ENCODE measurements at places on chromosomes 2 and 18.

DNA sequence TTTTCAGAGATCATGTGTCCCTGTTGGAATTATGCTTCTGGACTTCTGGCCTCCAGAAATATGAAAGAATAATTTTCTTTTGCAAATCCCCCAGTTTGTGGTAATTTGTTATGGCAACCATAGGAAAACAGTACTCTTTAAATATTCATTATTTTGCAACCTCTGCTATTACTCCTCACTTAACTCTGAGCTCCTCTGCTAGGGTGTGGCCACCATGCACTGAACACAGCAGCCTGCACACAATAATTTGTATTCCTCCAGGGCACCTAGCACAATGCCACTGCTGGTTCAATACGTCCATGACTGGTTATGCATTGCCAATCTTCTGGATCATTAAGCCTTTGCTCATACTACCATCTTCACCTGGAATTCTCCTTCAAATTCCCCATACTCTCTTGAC is 232.0 kb downstream of the CNTNAP5 start:
- H3K36me3 ChIP-seq, result no peaks in the 10 kb centered on the region
- DNase-seq, result no peak
- no peak overlapping the region for H3K27ac ChIP-seq
- H3K4me3 ChIP-seq, result no peak overlapping the region

GRCh38 chr2:101790857-101791256 is 93.3 kb downstream of the MAP4K4 start:
- no peak overlapping the region for H3K4me3 ChIP-seq
- H3K4me1 ChIP-seq, result peaks cover 2% of the 10 kb centered on the region
- H3K36me3 ChIP-seq, result peaks cover 24% of the 10 kb centered on the region
- no peak overlapping the region for H3K27ac ChIP-seq

DNA sequence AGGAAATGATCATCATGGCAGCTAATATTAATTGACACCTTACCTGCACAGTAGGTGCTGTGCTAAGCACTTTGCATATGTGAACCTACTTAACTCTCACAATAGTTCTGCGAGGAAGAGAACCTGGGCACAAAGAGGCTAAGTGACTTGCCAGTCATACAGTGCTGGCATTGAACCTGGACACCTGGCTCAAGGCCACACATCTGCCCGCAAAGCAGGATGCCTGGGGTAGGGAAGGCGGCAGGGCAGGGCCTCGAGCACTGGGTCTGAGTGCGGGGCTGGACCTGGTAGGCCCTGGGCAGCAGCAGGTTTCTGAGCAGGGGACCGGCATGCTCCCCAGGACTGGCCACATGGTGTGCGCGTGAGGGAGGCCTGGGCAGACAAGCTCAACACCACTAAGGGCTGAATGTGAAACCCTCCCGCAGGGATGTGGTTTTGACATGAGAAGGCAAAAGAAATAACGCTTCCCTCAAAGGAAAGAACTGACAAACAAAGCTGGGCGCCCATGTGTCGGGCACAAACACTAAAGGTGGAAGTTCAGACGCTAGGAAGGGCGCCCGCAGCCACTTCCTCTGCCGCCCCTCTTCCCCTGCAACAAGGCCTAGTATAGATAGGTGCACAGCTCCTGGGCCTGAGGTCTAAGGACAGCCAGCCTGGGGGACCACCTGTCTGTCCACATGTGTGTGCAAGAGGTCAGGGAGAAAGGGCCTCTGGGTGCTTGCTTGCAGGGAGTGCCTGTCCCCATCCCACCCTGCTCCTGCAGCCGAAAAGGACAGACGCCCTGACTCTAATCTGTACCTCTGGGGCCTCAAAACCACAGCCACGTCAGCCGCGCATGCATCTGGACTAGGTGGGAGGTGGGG is 92.5 kb downstream of the ZFP36L2 start:
- H3K4me1 ChIP-seq, result peaks cover 40% of the 10 kb centered on the region
- no peak overlapping the region for H3K4me3 ChIP-seq

DNA sequence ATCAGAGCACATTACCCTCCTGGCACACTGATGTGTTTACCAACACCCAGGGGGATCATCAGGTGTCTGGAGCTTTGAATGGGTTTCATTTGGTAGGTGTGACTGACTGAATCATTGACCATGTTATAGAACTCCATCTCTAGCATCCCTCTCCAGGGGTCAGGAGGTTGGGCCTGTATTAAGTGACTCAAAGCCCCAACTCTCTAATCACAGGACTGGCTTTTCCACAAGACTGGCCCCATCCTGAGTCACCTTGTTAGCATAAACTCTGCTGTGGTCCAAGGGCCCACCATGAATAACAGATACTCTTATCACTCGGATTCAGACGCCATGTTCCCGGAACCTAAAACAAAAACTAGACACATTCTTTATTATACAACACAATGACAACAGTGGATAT is 125.9 kb upstream of the NDUFV2 start:
- peaks cover 5% of the 10 kb centered on the region for H3K4me1 ChIP-seq
- H3K36me3 ChIP-seq, result no peaks in the 10 kb centered on the region
- DNase-seq, result no peak
- no peak overlapping the region for H3K27ac ChIP-seq

GRCh38 chr2:232611061-232611460 is 22.3 kb upstream of the EFHD1 start:
- no peaks in the 10 kb centered on the region for H3K27me3 ChIP-seq
- DNase-seq, result no peak
- no peaks in the 10 kb centered on the region for H3K4me1 ChIP-seq
- no peaks in the 10 kb centered on the region for H3K36me3 ChIP-seq
- no peak overlapping the region for H3K27ac ChIP-seq
- no peak overlapping the region for H3K4me3 ChIP-seq

DNA sequence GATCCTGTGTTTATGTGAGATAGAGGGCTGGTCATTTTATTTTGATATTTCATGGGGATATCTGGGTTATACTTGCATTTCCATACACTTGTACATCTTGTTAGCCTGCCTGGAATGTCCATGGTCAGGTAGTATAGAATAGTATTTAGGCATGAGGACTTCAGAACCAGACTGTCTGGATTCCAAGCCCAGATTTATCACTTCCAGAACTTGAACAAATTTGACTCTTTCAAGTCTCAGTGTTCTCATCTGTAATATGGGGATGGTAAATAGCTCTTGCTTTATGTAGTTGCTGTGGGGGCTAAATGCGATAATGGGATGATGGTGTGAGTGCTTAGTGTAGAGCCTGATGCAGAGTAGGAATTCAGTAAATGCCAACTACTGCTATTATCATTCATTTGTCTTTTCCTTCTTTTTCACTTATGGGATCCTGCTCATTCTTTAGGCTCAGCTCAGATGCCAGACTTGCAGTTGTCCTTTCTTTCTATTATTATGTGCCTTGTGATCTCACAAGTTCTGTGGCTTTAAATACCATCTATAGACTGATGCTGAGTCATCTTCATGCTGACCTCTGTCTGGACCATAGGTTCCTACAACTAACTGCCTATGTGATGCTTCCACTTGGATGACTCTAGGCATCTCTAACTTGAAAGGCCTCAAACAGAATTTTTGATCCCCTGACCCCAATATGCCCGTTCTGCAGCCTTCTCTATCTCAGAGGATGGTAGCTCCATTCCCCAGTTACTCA is 67.4 kb downstream of the POLE4 start:
- peaks cover 4% of the 10 kb centered on the region for H3K4me1 ChIP-seq
- H3K27ac ChIP-seq, result no peak overlapping the region
- H3K36me3 ChIP-seq, result no peaks in the 10 kb centered on the region
- no peak overlapping the region for H3K4me3 ChIP-seq
- no peak for DNase-seq
- no peaks in the 10 kb centered on the region for H3K27me3 ChIP-seq

- no peaks in the 10 kb centered on the region for H3K4me1 ChIP-seq
- no peak overlapping the region for H3K27ac ChIP-seq
- DNase-seq, result no peak
- H3K27me3 ChIP-seq, result no peaks in the 10 kb centered on the region
- no peaks in the 10 kb centered on the region for H3K36me3 ChIP-seq
These were observed 29.4 kb downstream of the PSTPIP2 start for GRCh38 chr18:46042571-46043123.

DNA sequence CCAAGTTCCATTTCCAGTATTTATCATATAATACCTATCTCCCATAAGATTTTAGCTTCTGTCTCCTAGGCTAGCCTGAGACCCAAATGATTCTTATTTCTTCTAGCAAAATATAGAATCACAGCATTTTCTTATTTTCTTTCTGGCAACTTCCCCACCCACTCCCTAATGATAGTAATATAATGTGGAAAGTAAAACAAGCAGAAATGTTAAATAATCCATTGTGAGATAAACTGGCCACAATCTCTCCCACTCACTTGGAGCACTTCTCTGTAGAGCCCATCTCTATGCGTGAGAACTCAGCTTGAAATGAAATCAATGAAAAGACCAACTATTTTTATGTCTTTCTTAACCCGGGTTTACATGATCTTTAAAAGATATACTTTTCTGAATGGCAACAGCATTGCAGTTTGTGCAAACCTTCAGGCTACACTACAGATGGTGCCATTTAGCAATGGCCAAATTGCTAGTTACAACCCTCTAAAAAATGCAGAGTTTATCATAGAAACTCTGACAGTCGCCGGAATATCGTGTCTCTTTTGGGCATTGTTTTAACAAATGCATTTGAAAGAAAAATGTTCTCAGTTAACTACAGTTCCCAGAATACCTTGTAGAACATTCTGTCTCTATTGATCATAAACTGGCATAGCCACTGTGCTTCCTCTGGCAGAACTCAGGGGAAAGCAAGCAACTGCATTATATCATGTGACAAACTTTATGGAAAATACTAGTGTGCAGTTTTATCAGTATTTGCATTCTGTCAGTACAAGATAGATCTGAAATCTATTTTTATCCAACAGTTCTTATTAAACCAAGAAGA is 1407.4 kb upstream of the ZEB2 start:
- no peak overlapping the region for H3K27ac ChIP-seq
- H3K36me3 ChIP-seq, result no peaks in the 10 kb centered on the region
- no peak overlapping the region for H3K4me3 ChIP-seq
- no peak for DNase-seq
- H3K27me3 ChIP-seq, result no peaks in the 10 kb centered on the region

GRCh38 chr18:41501848-41502247 is 453.2 kb upstream of the PIK3C3 start:
- no peak overlapping the region for H3K4me3 ChIP-seq
- no peaks in the 10 kb centered on the region for H3K36me3 ChIP-seq
- no peaks in the 10 kb centered on the region for H3K27me3 ChIP-seq
- H3K4me1 ChIP-seq, result no peaks in the 10 kb centered on the region

GRCh38 chr18:6537475-6537874 is 122.8 kb upstream of the L3MBTL4 start:
- no peak for DNase-seq
- no peaks in the 10 kb centered on the region for H3K27me3 ChIP-seq
- no peak overlapping the region for H3K4me3 ChIP-seq
- H3K36me3 ChIP-seq, result no peaks in the 10 kb centered on the region
- H3K27ac ChIP-seq, result no peak overlapping the region

DNA sequence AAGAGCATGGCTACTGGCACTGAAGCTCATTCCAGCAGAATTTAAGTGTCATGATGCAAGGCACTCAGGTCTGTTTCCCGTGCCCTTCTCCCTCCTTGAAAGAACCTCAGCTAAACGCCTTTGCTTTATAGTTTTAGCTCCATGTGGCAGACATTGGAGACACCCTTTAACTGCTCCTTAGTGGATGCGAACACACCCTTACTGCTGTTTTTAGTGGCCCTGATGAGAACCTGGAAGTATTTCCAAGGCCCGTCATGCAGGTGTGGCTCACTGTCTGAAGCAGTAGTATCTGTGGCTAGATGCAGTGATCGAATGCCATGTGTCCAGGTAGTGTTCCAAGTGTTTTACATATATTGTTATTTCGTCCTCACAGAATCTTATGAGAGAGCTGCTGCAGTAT is 28.3 kb downstream of the KIF5C start:
- H3K4me1 ChIP-seq, result peaks cover 12% of the 10 kb centered on the region
- H3K36me3 ChIP-seq, result peaks cover 13% of the 10 kb centered on the region
- H3K27me3 ChIP-seq, result no peaks in the 10 kb centered on the region
- no peak overlapping the region for H3K4me3 ChIP-seq

DNA sequence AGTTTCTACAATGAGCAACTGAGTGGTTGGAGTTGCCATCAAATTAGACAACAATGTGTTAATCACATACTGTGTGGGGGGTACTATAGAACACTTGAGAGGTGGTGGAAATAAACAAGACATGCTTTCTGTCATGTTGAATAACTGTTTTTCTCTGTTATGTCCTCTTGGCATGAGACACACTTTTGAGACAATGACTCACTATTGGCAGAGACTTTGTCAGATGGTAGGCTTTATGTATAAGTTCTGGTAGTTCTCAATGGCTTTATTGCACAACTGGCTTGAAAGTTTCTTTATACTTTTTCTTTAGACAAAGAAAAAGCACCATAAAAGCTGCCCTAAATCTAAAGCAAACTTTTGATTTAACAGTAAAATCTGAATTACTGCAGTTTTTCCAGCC is 578.7 kb downstream of the ADCYAP1 start:
- H3K27me3 ChIP-seq, result no peaks in the 10 kb centered on the region
- no peak overlapping the region for H3K27ac ChIP-seq
- DNase-seq, result no peak
- H3K36me3 ChIP-seq, result no peaks in the 10 kb centered on the region

- H3K4me3 ChIP-seq, result no peak overlapping the region
- H3K27me3 ChIP-seq, result no peaks in the 10 kb centered on the region
- no peak overlapping the region for H3K27ac ChIP-seq
- H3K36me3 ChIP-seq, result no peaks in the 10 kb centered on the region
- no peak for DNase-seq
These were observed 75.2 kb upstream of the SMAD7 start for GRCh38 chr18:49025767-49026500.

DNA sequence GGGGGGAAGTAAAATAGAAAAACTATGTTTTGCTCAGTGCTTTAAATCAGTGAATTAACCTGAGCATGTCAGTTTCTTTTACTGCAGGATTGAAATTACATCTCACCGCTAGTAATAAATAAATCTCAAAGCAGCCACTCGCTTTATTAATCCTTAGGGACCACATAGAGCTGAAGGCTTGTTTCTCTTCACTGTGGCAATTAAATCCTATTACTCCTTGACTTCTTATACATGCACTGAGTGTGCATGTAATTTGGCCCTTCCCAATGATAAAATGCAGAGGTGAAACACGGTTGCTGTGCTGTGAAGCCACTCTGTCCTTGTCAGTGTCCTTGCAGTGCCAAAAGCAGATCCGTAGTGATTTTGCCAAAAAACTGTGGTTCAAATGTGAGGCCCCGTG is 77.1 kb upstream of the RBM44 start:
- H3K4me1 ChIP-seq, result no peaks in the 10 kb centered on the region
- no peak overlapping the region for H3K27ac ChIP-seq
- DNase-seq, result no peak

- H3K4me3 ChIP-seq, result no peak overlapping the region
- no peaks in the 10 kb centered on the region for H3K27me3 ChIP-seq
- H3K27ac ChIP-seq, result no peak overlapping the region
- H3K4me1 ChIP-seq, result peaks cover 4% of the 10 kb centered on the region
- no peak for DNase-seq
- H3K36me3 ChIP-seq, result no peaks in the 10 kb centered on the region
These were observed 37.2 kb downstream of the DRC1 start for GRCh38 chr2:26438926-26439325.

GRCh38 chr2:61368687-61369665 is 101.9 kb downstream of the USP34 start:
- no peak overlapping the region for H3K4me3 ChIP-seq
- peaks cover 4% of the 10 kb centered on the region for H3K36me3 ChIP-seq
- H3K4me1 ChIP-seq, result no peaks in the 10 kb centered on the region

GRCh38 chr2:203782262-203782976 is 76.0 kb downstream of the CD28 start:
- H3K27me3 ChIP-seq, result no peaks in the 10 kb centered on the region
- no peak overlapping the region for H3K4me3 ChIP-seq
- H3K4me1 ChIP-seq, result no peaks in the 10 kb centered on the region
- H3K36me3 ChIP-seq, result no peaks in the 10 kb centered on the region
- peak; percentile 39 for DNase-seq

GRCh38 chr2:208350610-208351009 is 56.0 kb upstream of the PTH2R start:
- H3K36me3 ChIP-seq, result peaks cover 99% of the 10 kb centered on the region
- H3K4me3 ChIP-seq, result no peak overlapping the region
- no peaks in the 10 kb centered on the region for H3K27me3 ChIP-seq
- H3K27ac ChIP-seq, result no peak overlapping the region

Measured in neuronal stem cell (in vitro differentiated cells).